ENCODE measurements at places on chromosomes 3 and 15. TPM values are rescaled to one million over a fixed set of nuclear protein-coding genes. Genes with fewer than 3 reads are reported as not detected.

The RBPMS2 gene
- 0.46 TPM for total RNA-seq

The ZIC4 gene
- 38.1 TPM for total RNA-seq

The ACTC1 gene
- total RNA-seq: 1.8 TPM

The CPEB1 gene
- total RNA-seq: 10.8 TPM

The INKA1 gene
- 5.1 TPM for total RNA-seq

The PLS1 gene
- total RNA-seq: 4.6 TPM

The REC114 gene
- not detected for total RNA-seq

The DNAH12 gene
- 3.5 TPM for total RNA-seq

The GABRB3 gene
- 141 TPM for total RNA-seq

The LINS1 gene
- total RNA-seq: 31.4 TPM

The SLC28A2 gene
- not detected for total RNA-seq

Measured in diencephalon (tissue), 1 donor.